CD8-positive, alpha-beta memory T cell (primary cell): ENCODE measurements at places on chromosomes 5 and 9.

DNA sequence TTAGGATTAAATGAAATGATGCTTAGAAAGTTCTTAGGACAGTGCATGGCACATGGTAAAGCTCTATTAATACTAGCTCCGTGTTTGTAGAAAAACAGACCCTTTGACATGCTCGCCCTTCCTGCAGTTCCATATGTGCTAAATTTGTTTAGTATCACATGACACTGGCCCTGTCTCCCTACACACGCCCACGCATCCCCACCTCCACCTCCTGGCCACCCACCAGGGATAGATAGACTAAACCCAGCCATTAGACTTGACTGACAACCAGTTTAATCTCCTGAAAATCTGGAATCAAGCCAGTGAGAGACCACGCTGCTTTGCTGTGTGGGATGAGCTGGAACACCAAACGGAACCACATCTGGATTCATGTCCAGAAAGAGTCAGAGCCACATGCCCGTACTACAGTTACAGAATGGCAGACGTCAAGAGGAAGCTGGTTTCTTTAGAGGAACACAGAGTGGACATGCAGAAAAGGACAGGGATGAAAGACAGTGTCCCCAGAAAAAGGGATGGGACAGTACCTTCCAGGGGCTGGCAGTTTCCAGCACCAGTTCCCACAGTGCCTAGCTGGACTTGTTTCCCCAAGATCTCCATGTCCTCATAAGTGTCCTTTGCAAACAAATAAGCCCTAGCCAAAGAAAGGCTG, 186.1 kb downstream of the PDZD2 start:
- H3K36me3 ChIP-seq = no peaks in the 10 kb centered on the region
- no peaks in the 10 kb centered on the region for H3K27me3 ChIP-seq
- H3K4me3 ChIP-seq = no peak overlapping the region
- no peaks in the 10 kb centered on the region for H3K4me1 ChIP-seq

GRCh38 chr5:112612663-112613062, 125.0 kb upstream of the APC start:
- H3K27me3 ChIP-seq = no peaks in the 10 kb centered on the region
- H3K4me3 ChIP-seq = no peak overlapping the region
- no peaks in the 10 kb centered on the region for H3K36me3 ChIP-seq
- DNase-seq = no peak

GRCh38 chr5:24621792-24622191, 23.0 kb downstream of the CDH10 start:
- no peaks in the 10 kb centered on the region for H3K36me3 ChIP-seq
- H3K27me3 ChIP-seq = no peaks in the 10 kb centered on the region
- no peaks in the 10 kb centered on the region for H3K4me1 ChIP-seq
- no peak overlapping the region for H3K4me3 ChIP-seq
- DNase-seq = no peak
- H3K27ac ChIP-seq = no peak overlapping the region

DNA sequence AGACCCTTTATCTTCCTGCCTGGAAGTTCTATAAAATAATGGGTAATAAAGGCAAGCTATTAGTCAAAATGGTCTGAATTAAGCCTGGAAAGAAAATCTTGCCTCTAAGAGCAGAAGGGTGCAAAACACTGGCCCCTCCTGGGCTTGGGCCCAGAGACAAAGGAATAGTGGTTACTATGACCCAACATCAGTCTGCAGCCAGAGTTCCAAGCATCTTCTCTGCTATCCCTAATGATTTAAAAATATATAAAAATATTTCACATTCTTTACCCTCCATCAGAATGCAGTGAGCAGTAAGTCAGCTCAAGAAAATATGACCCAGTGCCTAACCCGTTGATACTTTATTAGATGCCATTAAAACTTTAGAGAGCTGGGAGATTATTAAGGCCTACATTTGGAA, 14.7 kb downstream of the TNFAIP8 start:
- peaks cover 55% of the 10 kb centered on the region for H3K4me1 ChIP-seq
- H3K36me3 ChIP-seq = no peaks in the 10 kb centered on the region
- DNase-seq = no peak
- no peak overlapping the region for H3K27ac ChIP-seq
- no peak overlapping the region for H3K4me3 ChIP-seq
- H3K27me3 ChIP-seq = no peaks in the 10 kb centered on the region

- H3K4me3 ChIP-seq = no peak overlapping the region
- no peak overlapping the region for H3K27ac ChIP-seq
- H3K27me3 ChIP-seq = no peaks in the 10 kb centered on the region
- H3K4me1 ChIP-seq = peaks cover 13% of the 10 kb centered on the region
Observed at GRCh38 chr9:89278997-89279739, 31.8 kb upstream of the CKS2 start.

GRCh38 chr9:15192856-15193255, 114.2 kb downstream of the TTC39B start:
- no peak overlapping the region for H3K4me3 ChIP-seq
- no peak overlapping the region for H3K27ac ChIP-seq
- H3K4me1 ChIP-seq = peaks cover 4% of the 10 kb centered on the region
- no peaks in the 10 kb centered on the region for H3K27me3 ChIP-seq

DNA sequence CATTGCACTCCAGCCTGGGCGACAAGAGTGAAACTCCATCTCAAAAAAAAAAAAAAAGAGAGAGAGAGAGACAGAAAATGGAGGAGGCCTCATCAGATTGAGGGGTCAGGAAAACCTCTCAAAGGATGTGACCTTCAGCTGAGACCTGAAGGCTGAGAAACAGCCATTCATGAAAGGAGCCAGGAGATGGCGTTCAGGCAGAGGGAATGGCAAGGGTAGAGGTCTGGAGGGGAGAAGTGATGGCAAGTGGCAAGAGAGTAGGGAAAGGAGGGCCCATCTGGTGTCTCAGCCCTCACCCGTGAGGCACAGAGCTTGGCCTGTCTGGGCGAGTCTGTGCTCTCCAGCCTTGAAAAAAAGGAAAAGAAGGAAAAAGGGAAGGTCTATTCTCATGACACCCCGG, 17.0 kb downstream of the CAMK2A start:
- no peaks in the 10 kb centered on the region for H3K4me1 ChIP-seq
- no peak overlapping the region for H3K4me3 ChIP-seq
- H3K27me3 ChIP-seq = no peaks in the 10 kb centered on the region
- H3K36me3 ChIP-seq = no peaks in the 10 kb centered on the region
- no peak for DNase-seq

DNA sequence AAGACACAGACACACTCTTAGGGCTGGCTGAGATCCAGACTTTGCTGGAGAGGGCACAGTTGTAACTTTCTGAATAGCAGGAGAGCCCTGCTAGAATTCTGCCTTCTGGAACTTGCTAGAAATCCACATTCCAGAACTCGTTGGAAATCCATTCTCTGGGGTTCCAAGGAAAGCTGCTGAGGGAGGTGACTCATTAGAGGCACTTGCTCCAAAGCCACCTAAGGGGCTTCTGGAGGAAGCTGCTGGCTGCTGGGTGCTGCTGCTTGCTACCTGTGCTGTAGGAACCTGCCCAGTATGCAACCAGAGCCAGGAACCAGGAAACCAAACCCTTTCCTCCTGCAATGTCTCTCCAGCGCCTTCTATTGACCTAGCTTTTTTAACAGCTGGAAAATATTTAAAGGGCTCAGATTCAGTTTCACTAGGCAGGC, 4.1 kb upstream of the TLE4 start:
- H3K36me3 ChIP-seq = no peaks in the 10 kb centered on the region
- no peak for DNase-seq
- peaks cover 8% of the 10 kb centered on the region for H3K4me1 ChIP-seq
- H3K27ac ChIP-seq = no peak overlapping the region

DNA sequence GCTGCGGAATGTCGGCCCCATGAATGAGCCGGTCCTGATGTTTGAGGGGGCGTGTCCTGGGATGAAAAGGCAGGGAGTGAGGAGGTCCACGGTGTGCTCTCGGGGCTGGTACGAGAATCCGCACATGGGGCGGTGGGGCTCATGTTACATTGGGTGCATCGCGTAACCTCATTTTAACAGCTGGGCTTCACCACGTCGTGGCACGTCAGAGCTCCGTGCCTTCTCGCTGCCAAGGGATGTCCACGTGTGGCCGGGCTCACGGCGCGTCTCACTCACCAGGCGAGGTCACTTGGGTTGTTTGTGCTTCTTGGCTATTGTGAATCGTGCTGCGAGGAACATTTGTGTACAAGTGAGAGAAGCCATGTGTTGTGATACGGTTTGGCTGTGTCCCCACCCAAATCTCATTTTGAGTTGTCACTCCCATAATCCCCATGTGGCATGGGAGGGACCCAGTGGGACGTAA, 29.1 kb upstream of the IRX4 start:
- no peak for DNase-seq
- H3K36me3 ChIP-seq = no peaks in the 10 kb centered on the region
- H3K4me1 ChIP-seq = no peaks in the 10 kb centered on the region
- no peak overlapping the region for H3K4me3 ChIP-seq
- H3K27me3 ChIP-seq = no peaks in the 10 kb centered on the region
- no peak overlapping the region for H3K27ac ChIP-seq

DNA sequence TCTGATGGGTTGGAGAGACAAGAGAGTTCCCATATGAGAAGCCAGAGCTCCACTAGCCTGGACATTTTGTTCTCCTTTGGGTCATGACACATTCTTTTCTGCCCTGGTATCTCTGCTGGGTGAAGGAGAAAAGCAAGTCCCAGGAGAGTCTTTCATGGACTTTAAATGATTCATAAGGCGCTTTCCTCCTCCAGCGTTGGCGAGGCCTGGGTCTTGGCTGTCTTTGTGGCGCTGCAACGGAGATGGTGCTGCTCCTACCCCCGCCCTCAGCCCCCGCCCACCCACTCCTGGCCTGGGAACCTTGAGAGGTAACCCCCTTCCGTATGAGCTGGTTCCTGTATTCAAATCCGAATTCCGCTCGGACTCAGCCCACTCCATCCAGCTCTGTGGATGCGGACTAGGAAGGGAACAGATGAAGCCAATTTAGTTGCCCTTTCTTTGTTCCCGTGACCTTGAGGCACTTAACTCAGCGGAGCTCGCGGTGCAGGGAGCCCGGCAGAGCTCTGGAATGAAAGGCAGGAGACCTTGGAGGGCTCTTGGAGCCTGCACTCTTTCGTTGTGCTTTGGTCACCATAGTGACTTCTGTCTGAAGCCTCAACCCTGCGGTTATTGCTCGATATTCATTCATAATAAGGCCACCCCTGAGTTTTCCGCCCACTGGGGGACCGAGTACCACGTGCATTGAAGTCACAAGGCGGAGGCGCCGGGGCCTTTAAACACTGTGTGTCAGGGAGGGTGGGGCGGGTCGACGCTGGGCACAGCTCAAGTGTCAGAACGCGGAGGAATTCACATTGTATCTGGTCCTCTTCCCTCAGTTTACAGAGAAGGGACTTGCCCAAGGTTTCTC, 14.0 kb upstream of the PWWP2A start:
- no peaks in the 10 kb centered on the region for H3K27me3 ChIP-seq
- no peak overlapping the region for H3K4me3 ChIP-seq
- H3K4me1 ChIP-seq = no peaks in the 10 kb centered on the region

GRCh38 chr9:78006734-78007133, 24.9 kb downstream of the GNAQ start:
- no peak overlapping the region for H3K27ac ChIP-seq
- no peaks in the 10 kb centered on the region for H3K36me3 ChIP-seq
- H3K4me3 ChIP-seq = no peak overlapping the region
- DNase-seq = no peak

DNA sequence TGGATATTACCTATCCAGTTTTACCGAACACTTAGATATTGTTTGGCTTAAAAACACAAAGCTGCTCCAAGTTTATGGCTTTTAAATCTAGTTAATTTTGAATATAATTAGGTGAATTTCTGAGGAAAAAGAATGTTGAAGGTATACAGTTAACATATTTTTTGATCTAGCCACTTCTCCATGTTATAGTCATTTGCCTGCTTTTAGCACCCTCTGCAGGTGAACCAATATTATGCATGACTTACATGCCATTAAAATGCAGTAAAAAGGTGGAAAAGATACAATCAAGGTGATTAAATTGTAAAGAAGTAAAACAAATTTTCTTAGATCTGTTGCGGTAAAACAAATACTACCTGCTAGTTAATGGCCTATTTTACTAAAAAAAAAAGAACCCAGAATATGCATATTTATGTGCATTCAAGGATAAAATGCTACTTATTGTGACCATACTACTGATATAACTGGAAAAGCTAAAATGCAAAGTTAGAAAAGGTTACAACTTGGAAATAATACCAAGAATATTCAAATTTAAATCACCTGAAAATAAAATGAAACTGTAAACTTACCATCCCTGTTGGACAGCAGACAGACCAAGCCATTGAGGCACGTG, 132.1 kb downstream of the AP3B1 start:
- no peak overlapping the region for H3K4me3 ChIP-seq
- H3K27me3 ChIP-seq = no peaks in the 10 kb centered on the region
- no peaks in the 10 kb centered on the region for H3K4me1 ChIP-seq
- H3K36me3 ChIP-seq = no peaks in the 10 kb centered on the region

- H3K27me3 ChIP-seq = no peaks in the 10 kb centered on the region
- H3K4me1 ChIP-seq = no peaks in the 10 kb centered on the region
- no peak overlapping the region for H3K27ac ChIP-seq
- H3K36me3 ChIP-seq = no peaks in the 10 kb centered on the region
Observed at GRCh38 chr5:15501091-15501791, 1.3 kb downstream of the FBXL7 start.

GRCh38 chr5:94782383-94782782, 163.9 kb downstream of the SLF1 start:
- H3K27me3 ChIP-seq = no peaks in the 10 kb centered on the region
- no peaks in the 10 kb centered on the region for H3K36me3 ChIP-seq
- no peak for DNase-seq
- no peak overlapping the region for H3K4me3 ChIP-seq
- H3K4me1 ChIP-seq = no peaks in the 10 kb centered on the region

DNA sequence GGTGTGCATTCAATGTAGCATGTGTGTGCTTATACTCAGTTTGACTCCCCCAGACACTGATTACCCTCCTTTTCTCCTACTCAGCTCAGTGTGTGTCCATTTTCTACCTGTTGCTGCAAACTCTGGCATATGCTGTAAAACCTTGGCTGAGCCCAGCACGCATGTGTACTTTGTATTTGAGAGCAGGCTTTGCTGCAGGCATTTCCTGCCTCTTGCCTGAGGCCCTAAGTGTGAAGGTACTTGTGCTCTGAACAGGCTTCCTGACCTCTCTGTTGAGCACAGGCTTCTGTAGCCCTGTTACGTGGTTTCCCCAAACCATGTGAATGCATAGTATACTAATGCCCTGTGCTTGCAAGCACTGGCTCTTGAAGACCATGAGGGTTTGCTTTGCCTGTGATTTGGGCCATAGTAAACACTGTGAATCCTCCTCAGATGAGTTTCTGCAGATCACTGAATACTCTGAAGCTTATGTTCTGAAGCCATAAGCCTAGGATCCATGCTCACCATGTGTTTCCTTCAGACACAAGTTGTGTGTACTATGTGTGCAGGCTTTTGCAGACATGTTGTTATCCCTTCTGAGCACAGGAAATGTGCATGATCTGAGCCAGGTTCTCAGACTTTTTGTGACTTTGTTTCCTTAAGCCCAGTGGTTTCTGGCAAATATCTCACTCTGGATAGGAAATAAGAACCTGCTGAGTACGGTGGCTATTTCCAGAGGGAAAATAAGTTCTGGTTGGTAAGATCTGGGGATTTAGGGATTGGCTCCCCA, 124.9 kb upstream of the RUSC2 start:
- DNase-seq = no peak
- H3K27me3 ChIP-seq = no peaks in the 10 kb centered on the region
- no peak overlapping the region for H3K4me3 ChIP-seq
- no peak overlapping the region for H3K27ac ChIP-seq
- no peaks in the 10 kb centered on the region for H3K36me3 ChIP-seq
